ENCODE measurements at places on chromosomes 2 and 18.

DNA sequence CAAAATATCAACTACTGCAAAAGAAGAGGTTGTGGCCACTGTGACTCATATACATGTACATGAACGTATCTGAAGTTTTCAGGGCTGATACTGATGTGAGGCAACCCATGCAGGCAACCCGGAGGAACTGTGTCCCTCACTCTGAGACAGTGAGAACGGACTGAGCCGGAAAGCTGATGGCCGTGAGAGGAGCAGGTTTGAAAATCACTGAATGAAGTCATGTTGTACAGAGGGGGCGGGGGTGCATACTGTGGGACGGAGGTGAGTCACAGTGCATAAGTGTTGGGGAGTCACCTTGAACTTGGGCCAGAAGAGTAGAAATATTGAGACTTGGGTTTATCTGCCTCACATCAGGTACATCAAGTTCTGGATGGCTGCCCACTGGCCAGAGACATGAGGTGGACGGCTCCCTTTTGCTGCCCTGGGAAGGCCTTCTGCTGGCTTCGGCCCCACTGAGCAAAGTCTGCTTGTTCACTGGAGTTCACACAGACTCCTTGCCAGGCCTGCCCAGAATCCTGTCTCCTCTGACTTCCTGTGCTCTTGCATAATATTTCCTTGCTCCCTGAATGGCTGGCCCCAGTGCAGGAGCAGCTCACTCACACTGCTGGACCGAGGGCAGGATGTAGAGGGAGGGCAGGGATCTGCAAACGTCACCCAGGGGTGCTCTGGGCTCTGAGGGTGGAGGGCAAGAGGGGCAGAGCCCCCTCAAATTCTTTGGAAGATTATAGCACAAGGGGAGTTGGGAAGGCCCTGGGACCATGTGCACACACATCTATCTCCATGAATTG is 18.1 kb downstream of the EPAS1 start:
- peak; percentile 96 for DNase-seq

DNA sequence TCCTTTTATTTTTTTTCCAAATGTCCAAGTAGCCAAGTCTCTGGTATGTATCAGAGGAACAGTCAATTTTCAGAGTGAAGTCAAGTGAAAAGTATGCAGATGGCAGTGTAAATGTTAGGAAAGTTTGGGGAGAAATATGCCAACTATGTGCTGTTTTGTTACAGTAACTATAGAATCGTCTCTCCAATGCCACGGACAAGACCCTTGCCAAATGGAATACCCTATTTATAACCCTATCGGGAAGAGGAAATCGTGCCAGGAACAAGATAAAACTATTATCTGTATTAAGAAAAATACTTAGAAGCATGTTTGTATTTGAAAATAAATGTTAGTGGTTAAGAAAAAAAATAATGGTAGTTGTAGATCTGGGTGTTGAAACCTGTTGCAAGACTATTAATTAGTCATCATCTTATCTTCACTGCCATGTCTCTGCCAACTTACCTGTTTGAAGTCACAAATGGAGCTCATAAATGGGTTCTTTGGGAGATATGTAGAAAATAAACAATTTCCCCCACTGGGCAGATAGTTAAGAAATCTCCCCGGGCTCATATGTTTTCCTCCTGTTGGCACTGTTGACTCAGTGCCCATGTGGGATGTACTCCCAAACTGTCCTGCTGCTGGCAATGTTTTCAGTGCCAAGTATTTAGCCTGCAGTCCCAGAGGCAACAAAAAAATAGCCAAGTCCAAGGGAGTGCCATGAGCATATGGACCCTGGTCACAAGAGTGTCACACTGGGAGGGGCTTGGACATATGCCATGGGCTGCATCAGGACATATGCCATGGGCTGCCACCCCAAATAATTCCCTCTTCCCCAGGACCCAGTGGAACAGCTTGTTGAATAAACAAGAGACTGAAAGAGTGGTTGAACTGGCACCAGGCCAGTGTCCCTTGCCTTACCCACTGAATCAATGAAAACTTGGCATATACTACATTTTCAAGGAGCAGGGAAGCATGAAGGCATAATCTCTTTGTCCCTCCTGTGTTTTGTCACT is 366.9 kb downstream of the OSR1 start:
- peak; percentile 48 for DNase-seq

GRCh38 chr2:33577084-33577483 is 22.0 kb downstream of the FAM98A start:
- no peak for DNase-seq

GRCh38 chr18:28657961-28658360 is 481.0 kb upstream of the CDH2 start:
- peak; percentile 3 for DNase-seq
